RWPE1 (cell line): ENCODE measurements at places on chromosomes 2 and 18.
A peak's percentile ranks its signal among the peaks of the same experiment; 100 is the strongest.

DNA sequence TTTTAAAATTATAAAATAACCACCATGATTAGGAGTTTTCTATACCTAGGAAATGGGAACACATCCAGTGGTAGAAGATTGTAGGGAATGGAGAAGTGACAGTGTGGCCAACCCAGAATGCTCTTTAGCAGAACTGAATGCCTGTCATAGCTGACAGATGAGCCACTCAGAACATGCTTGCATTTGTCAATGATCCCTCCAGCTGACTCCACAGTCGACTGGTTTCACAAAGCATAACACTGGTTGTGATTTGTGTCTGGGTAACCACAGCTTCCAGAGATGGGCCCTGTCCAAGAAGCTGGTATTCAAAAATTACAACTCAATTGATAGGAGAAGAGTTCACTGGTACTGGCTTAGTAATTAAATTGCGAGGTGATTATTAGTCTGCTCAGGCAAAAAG is 9.0 kb upstream of the CTIF start:
- peak; percentile 37 for DNase-seq

GRCh38 chr2:227876300-227876801 is 4.9 kb downstream of the DAW1 start:
- no peak for DNase-seq

DNA sequence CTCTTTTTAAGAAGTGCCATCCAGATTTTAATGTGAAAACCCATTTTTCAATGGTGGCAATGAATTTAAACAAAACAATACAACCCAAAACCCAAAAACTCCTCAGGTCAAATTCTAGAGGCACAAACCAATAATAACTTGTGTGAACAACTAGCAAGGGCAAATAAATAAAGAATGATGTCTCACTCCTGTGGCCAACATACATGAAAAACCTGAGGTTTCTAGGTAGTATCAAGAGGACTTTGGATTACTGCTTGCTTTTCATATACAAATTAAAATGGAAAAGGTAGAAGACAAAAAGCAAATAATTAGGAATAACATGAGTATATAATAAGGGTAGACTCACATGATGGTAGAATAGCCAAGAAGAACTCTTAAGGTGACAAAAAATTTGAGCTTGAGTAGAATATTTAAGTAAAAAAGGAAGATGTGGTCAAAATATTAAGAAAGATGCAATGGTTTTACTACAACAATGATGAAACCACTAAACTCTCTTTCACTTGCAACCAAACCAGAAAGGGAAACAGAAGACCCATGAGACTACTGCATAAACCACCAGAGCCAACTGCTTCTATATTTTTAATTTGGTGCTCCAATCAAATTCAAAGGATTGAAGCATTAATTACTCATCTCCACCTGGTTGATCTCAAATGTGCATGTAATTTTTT is 53.5 kb downstream of the DARS1 start:
- DNase-seq: no peak

- DNase-seq: no peak
Measured at GRCh38 chr2:191212119-191212518, 33.1 kb upstream of the MYO1B start.

DNA sequence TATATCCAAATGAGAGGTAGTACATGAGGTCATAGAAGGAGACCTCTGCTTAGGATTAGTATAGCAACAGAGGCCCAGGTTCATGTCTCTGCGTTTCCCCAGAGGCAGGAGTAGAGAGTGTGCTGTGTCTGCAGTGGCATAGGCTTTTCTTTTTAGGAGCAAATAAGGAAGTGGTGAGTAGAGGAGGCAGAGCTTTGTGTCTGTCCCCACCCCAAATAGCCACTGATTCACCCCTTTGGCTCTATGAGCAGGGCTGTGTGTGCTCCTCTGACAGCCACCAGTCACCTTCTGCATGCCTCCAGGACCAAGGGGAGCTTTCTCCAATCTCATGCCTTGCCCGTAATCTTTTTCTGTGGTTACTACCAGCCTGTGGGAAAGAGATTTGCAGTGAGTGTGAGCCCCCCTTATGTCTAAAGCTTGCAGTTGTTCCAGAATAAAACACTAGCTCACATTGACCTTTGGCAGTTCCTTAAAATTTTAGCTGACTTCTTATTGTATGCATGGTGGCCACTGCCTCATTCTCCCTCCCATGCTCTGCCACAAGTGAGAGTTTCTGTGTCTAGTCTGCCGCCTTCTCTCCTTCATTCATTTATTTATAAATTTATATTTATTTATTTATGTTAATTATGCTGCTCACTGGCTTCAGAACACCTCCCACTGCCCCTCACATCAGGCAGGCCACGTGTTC is 23.5 kb upstream of the ELAC1 start:
- DNase-seq: no peak

- DNase-seq: no peak
Measured at GRCh38 chr2:233199870-233200269, 51.6 kb upstream of the ATG16L1 start.
